Suprapubic skin (tissue), 4 donors: ENCODE measurements at places on chromosomes 4 and X. TPM values are rescaled to one million over a fixed set of nuclear protein-coding genes. Genes with fewer than 3 reads are reported as not detected.

- no peak for DNase-seq
Measured at GRCh38 chr4:5572114-5572513, 136.2 kb downstream of the EVC2 start.

DNA sequence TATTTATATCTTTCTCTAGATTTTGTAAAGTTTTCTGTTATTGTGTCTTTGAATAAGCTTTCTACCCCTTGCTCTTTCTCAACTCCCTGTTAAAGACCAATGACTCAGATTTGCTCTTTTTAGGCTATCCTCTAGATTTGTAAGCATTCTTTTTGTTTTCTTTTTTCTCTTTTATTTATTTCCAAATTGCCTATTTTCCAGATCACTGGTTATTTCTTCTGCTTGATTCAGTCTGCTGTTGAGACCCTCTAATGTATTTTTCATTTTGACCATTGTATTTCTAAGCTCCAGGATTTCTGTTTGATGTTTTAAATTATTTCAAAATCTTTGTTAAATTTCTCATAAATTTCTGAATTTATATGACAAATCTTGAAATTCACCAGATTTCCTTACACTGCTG is 462.6 kb upstream of the GALNT7 start:
- DNase-seq: no peak

GRCh38 chrX:68686097-68686977 is 38.9 kb downstream of the STARD8 start:
- DNase-seq: no peak

Gene IGSF1
- 0.34 TPM for total RNA-seq

Gene MUC7
- 1.7 TPM for total RNA-seq

Gene XAGE1A
- not detected for total RNA-seq
